H54 (cell line): ENCODE measurements at places on chromosomes 4 and X.

DNA sequence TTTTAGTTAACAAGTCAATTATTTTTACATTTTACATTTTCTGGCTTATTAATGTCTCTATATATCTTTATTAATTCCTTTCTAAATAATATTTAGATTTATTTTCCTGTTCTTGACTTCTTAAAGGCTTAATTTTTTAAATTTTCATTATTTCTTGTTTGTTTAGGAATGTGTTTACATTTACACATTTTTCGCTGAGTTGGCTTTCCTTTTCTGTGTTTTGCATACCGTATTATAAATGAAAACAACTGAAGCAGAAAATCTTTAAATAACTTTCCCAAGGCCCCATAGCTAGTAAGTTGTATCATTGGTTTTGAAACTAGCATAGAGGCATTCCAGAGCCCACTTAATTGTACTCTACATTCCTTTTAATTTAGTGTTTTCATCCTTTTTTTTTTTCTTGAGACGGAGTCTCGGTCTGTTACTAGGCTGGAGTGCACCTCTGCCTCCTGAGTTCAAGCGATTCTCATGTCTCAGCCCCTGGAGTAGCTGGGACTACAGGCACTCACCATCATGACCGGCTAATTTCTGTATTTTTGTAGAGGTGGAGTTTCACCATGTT lies 261.6 kb downstream of the IQCM start:
- no peak for DNase-seq

GRCh38 chrX:115960440-115961084 lies 210.0 kb upstream of the AGTR2 start:
- DNase-seq, result no peak

GRCh38 chrX:24268786-24269185 lies 45.1 kb downstream of the SUPT20HL2 start:
- no peak for DNase-seq

GRCh38 chrX:17014216-17014615 lies 67.8 kb downstream of the REPS2 start:
- DNase-seq, result no peak

- no peak for DNase-seq
Measured at GRCh38 chr4:16869594-16870245, 28.7 kb downstream of the LDB2 start.

GRCh38 chr4:153327247-153327646 lies 17.2 kb upstream of the MND1 start:
- no peak for DNase-seq

- DNase-seq, result no peak
Measured at GRCh38 chr4:114464726-114465272, 133.8 kb upstream of the UGT8 start.

DNA sequence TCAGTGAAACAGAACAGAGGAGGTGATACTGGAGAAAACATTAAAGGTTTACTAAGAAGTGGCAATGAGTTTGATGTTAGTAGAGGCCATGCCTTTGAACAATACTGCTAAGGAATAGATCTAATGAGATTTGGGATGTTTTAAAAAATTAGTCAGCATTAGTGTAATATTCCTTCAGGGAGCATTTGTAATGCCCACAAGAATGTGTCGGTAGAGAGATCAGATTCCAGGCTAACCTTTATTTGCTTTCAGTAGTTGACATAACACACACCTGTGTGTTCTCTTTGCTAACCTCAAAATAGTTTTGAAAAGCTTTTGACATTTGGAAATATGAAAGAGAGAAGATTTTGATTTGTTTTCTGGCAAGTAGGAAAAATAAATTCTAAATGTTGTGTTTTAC lies 328.8 kb downstream of the BMPR1B start:
- no peak for DNase-seq

- DNase-seq, result no peak
Measured at GRCh38 chrX:40709395-40709794, 25.9 kb downstream of the MED14 start.

DNA sequence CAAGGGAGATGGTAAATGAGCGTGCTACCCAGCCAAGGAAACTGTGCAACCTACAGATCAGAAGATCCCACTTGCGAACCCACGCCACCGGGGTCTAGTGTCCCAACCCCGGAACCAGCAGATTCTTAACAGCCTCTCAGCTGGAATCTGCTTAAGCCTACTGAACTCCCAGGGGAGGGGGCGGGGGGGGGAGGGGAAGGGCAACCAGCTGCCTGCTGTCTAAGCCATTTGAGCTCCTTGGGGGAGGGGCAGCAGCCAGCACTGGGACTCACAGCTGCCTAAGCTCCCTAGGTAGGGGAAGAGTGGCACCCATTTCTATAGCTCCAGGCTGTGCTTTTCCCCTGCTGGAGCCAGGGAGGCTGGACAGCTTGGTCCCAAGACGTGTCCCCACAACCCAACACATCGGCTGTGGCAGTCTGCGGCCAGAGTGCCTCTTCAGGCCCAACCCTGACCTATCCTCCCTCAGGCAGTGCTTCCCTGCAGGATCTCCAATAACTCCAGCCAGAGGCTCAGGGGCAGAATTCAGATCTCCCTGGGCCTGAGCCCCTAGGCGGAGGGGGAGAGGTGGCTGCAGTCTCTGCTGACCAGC lies 289.2 kb downstream of the LDB2 start:
- DNase-seq, result no peak

- no peak for DNase-seq
Measured at GRCh38 chr4:138869631-138870030, 145.9 kb upstream of the NOCT start.

- no peak for DNase-seq
Measured at GRCh38 chrX:71053217-71053621, 14.9 kb downstream of the SNX12 start.

GRCh38 chrX:132563976-132564375 lies 75.1 kb upstream of the MBNL3 start:
- no peak for DNase-seq

- DNase-seq, result no peak
Measured at GRCh38 chr4:3651267-3651845, 114.8 kb upstream of the ADRA2C start.

DNA sequence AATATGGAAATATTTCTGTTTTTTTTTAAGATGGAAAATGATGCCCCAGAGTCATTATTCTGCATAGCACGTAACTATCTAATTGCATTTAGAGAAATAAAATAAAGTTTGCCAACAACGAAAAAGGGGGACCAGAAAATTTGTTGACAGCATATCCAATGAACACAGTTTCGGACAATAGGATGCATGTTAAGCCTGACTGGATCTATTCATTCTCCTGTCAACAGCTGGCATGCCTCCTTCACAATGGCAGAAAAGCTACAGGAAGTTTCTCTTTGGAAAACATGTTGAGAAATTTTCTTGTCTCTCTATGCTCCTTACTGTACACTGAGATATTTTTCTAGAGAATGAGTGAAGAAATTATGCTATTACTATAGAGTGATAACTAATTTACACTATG lies 262.5 kb downstream of the GRID2 start:
- DNase-seq, result no peak

- no peak for DNase-seq
Measured at GRCh38 chr4:28475381-28475780, 1614.7 kb downstream of the STIM2 start.

DNA sequence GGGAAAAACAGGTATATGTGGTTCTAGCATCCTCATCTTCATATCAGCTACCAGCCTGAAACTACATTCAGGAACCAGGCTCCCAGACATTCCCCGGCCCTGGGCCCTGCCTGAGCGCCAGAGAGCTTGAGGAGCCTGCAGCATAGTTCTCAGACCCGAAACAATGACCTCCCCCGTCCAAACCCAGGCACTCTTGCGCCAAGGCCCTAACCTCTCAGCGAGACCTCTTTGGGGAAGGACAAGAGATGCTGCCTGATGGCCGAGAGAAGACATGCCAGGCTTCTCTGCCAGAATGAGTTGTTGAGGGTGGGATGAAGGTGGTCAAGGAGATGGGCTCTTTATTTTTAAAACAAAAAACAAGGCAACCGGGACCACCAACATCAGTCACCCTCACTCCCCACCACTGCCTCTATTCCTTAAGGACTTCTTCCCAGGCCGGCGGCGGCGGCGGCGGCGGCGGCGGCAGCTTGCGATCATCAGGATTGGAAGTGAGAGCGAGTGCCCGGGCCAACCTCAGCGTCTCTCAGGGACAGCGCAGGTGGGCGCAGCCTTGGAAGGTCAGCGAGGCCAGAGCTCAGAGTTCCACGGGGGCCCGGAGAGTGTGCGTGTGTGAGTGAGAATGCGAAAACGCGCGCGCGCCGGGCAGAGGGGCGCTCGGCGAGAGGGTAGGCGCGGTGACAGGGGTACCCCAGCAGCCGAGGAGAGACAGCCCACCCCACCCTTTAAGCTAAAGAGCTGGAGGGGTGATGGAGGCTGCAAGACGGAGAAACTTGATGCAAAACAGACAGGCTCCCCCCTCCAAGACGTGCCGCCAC lies 601 bp downstream of the INPP4B start:
- DNase-seq, result no peak

DNA sequence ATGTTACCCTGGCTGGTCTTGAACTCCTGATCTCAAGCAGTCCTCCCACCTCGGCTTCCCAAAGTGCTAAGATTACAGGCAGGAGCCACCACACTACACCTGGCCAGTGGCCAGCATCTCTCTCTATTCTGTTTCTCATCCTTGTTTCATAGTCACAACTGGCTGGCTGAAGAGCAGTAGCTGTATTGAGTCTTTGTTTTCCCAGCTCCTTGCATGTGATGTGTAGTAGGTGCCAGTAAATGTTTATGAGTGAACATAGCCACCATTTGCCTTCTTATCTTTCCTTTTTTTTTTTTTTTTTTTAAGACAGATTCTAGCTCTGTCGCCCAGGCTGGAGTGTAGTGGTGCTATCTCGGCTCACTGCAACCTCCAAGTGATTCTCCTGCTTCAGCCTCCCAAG lies 23.6 kb downstream of the NUDT9 start:
- no peak for DNase-seq

DNA sequence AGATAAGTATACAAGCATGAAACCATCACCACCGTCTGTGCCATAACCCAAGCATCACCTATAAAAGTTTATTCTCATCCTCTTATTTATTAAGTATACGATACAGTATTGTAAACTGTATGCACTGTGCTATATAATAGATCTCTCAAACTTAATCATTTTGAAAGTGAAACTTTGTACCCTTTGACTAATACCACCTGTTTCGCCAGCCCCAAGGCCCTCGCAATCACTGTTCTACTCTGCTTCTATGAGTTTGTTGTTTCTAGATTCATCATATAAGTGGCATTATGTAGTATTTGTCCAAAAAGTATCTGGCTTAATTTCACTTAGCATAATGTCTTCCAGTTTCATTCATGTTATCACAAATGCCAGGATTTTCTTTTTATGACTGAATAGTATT lies 72.1 kb upstream of the DOCK11 start:
- no peak for DNase-seq

- no peak for DNase-seq
Measured at GRCh38 chr4:38069271-38069760, 109.1 kb downstream of the PTTG2 start.

- no peak for DNase-seq
Measured at GRCh38 chr4:174708381-174708780, 120.7 kb downstream of the GLRA3 start.

- no peak for DNase-seq
Measured at GRCh38 chrX:46844913-46845312, 8.1 kb downstream of the RP2 start.

GRCh38 chrX:70921709-70922352 lies 9.1 kb downstream of the SLC7A3 start:
- no peak for DNase-seq

DNA sequence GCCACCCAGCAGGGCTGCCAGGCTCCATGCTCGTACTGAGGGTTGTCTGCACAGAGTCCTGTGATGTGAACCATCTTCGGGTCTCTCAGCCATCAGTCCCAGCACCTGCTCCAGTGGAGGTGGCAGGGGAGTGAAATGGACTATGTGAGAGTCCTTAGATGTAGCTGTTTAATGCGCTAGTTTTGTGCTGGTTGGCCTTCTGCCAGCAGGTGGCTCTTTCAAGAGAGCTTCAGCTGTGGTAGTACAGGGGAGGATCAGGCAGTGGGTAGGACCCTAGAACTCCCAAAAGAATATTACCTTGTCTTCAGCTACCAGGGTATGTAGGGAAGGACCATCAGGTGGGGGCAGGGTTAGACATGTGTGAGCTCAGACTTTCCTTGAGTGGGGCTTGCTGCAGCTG lies 1066.0 kb downstream of the GLUD2 start:
- DNase-seq, result no peak

- no peak for DNase-seq
Measured at GRCh38 chr4:71261001-71261400, 77.8 kb upstream of the SLC4A4 start.

DNA sequence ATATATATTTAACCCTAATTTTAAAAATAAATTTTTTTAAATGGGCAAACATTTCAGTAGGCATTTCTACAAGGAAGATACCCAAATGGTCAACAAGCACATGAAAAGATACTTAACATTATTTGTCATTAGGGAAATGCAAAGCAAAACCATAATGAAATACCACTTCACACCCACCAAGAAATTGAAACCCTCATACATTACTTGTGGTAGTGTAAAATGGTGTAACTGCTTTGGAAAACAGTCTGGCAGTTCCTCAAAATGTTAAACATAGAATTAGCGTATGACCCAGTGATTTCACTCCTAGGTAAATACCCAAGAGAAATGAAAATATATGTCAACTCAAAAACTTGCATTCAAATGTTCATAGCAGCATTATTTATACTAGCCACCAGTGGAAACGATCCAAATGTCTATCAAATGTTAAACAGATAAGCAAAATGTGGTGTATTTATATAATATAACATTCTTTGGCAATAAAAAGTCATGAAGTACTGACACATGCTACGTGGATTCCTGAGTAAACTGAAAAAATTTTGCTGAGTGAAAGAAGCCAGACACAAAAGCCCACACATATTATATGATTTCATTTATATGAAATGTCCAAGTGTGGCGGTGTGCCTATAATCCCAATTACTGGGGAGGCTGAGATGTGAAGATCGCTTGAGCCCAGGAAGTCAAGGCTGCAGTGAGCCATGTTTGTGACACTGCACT lies 16.6 kb downstream of the TRIM2 start:
- DNase-seq, result no peak

DNA sequence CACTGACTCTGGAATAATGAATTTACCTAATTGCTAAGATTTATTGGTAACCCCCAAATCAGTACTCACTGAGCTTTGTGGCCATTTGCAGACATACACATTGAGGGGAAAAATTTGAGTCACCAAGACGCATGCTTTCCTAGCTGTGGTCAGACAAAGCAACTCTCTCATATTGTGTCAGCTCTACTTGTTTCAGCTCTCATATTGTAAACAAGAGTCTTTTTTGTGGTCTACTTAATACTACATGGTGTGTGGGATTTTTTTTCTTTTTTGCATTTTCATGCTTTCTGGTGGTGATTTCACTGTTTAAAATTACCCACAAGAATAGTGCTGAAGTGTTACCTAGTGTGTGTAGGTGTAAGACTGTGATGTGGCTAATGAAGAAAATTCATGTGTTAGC lies 428.2 kb upstream of the GALNT7 start:
- no peak for DNase-seq

GRCh38 chr4:122806981-122807679 lies 19.5 kb upstream of the FGF2 start:
- DNase-seq, result no peak

- no peak for DNase-seq
Measured at GRCh38 chr4:130146773-130147172, 1050.8 kb downstream of the C4orf33 start.
